Ecto neural progenitor cell (in vitro differentiated cells): ENCODE measurements at places on chromosomes 3 and 15.

- DNase-seq: no peak
Measured at GRCh38 chr3:18217507-18218174, 207.5 kb downstream of the SATB1 start.

GRCh38 chr3:151351648-151352047, 22.3 kb upstream of the P2RY13 start:
- DNase-seq: no peak

- no peak for DNase-seq
Measured at GRCh38 chr3:123081718-123082369, 15.0 kb downstream of the PDIA5 start.

- DNase-seq: no peak
Measured at GRCh38 chr3:161051856-161052255, 53.3 kb downstream of the B3GALNT1 start.

- peak; percentile 57 for DNase-seq
Measured at GRCh38 chr3:12662593-12663400, 1.1 kb downstream of the RAF1 start.

DNA sequence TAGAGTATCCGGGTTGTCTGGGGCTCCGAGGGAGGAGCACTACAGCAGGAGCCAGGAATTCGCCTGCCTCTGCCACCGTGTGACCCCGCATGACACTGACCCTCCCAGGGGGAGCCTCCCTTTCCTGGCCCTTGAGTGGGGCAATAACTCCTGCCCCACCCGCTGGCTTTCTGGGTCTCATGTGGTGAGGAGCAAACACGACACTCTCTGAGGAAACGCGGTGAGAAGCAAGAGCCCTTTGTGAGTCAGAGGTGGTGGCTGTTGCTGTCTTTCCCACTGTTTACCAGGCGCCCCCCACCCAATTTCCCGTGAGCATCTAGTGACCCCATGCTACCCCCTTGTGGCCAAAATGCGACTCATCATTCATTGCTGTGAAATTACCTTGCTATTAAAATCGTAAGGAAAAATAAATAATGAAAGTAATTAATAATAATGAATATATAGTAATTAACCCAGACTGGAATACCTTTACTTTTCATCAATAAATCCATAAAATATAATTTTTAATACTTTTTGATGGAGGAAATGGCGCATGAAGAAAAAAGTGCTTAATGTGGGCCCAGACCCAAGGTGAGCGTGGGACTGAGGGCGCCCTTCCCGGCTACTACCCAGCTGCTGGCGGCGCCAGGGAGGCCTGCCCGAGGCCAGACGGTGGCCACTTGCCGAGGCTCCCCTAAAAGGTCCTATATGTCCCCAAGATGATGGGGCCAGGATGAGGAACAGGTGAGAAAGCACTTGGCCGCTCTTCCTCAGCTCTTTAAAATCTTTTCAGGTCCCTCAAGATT, 29.3 kb downstream of the CCNL1 start:
- DNase-seq: peak; percentile 78
